ENCODE measurements at places on chromosomes 7 and 10. TPM values are rescaled to one million over a fixed set of nuclear protein-coding genes. Genes with fewer than 3 reads are reported as not detected.

Gene NPC1L1
- not detected for total RNA-seq

Gene CACNB2
- 54.6 TPM for total RNA-seq

Gene VWA2
- 2.4 TPM for total RNA-seq

Gene CPEB3
- 36.3 TPM for total RNA-seq

Gene RADIL
- 11.1 TPM for total RNA-seq

Gene APBB1IP
- 4.5 TPM for total RNA-seq

Gene NUTM2D
- total RNA-seq = 3.0 TPM

Gene C7orf33
- not detected for total RNA-seq

Gene SEMA3C
- total RNA-seq = 18.5 TPM

Gene SMKR1
- 8.8 TPM for total RNA-seq

Gene OGA
- total RNA-seq = 233 TPM

Gene FAM170B
- total RNA-seq = not detected

Gene MRPS16
- 66.8 TPM for total RNA-seq

All from dorsolateral prefrontal cortex (tissue), 122 donors.